ENCODE measurements at places on chromosomes 1 and 21.

- DNase-seq = no peak
These were observed 81.0 kb downstream of the RPS6KC1 start for GRCh38 chr1:213131851-213132655.

GRCh38 chr1:219149953-219150352 lies 23.7 kb upstream of the LYPLAL1 start:
- no peak for DNase-seq

DNA sequence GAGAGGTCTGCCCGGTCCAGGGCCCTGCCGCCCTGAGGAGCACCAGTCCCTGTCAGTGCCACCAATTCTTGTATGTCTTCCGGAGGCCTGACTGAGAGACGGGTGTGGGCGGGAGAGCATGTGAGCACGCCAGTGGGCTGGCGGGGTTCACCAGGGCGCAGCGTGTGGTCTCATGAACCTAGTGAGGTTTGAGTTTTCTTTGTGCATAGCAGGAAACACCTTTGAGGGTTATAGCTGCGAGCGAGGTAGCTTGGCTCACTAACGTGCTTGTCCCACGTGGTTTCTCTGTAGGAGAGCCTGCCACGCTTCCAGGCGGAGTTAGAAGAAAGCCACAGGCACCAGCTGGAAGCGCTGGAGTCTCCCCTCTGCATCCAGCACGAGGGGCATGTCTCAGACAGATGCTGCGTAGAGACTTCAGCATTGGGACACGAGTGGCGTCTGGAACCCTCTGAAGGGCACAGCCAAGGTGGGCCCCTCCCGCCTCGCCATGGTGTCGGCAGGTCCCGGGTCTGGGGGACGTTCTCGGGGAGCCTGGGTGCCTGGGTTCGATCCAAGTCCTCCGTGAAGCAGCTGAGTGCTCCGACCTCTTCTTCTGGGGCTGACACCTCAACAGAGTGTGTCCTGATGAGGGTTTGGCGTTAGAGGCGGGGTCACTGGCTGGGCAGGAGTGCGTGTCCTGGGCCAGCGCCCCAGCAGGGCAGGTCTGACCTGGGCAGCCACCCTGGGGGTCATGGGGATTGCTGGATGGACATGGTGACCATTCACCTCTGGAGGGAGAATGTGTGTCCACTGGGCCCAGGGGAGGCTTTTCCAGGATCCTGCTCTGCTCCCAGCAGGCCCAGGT lies 31.4 kb downstream of the PCNT start:
- no peak for DNase-seq

GRCh38 chr1:143497374-143497747 lies 474.4 kb downstream of the FAM72C start:
- DNase-seq = no peak

All from EH (cell line).